ENCODE measurements at places on chromosomes 12 and 14.

DNA sequence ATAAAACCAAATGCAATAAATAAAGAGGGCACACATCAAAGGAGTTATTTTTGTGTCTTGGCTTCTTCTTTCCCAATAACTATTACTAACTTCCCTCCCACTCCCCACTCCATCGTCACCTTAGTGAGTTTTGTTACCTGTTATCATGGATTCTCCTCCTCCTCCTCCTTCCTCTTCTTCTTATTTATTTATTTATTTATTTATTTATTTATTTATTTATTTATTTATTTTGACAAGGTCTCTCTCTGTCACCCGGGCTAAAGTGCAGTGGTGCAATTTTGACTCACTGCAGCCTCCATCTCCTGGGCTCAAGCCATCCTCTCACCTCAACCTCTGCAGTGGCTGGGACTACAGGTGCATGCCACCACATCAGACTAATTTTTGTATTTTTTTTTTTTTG is 26.4 kb downstream of the WIF1 start:
- DNase-seq: no peak

DNA sequence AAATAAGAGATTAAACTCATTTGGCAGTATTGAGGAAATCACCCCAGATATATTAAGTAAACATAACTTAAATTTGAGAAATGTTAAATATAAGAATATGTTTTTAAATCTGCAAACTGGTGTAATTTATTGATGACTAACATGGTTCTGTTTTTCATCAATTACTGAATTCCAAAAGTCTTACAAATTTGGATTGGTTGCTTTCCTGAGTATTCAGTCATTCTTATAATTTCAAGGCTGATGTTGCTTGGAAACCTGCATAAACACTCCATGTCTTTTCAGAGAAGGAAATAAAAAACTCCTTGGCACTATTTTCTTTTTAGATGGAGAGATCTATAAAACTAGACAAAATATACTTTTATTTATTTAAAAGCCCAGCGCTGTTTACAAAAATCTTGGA is 71.7 kb downstream of the NOVA1 start:
- DNase-seq: peak; percentile 63

GRCh38 chr12:93180566-93180965 is 197.2 kb upstream of the NUDT4 start:
- DNase-seq: no peak

GRCh38 chr12:16920451-16920850 is 314.5 kb upstream of the LMO3 start:
- DNase-seq: no peak

GRCh38 chr12:104928036-104928745 is 29.9 kb downstream of the SLC41A2 start:
- peak; percentile 40 for DNase-seq

DNA sequence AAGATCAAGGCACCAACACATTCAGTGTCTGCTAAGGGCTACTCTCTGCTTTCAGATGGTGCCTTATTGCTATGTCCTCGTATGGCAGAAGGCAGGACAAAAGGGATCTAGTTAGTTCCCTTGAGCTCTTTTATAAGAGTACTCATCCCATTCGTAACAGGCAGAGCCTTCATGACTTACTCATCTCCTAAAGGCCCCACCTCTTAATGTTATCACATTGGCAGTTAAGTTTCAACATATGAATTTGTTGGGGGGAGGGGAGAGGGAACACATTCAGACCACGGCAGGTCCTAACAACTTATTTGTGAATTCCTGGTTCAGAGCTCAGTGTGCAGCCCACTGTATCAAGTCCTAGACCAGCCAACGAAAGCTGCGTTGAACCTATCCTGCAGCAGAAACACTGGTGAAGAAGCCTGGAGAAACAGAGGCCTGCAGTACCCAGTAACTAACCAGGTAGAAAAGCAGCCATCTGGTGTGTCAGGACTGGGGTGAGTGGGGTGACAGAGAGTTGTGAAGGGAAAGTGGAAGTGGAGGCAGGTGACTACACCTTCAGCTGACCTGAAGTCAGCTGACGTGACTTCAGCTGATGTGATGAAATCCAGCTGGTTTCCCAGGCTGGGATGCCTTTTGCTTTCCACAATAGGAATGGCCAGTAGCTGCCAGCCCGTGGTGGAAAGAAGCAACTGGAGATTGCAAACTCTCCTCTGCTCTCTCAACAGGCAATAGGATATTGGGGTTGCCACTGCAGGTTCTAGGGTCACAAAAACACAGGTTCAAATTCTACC is 101.6 kb upstream of the PLXNC1 start:
- DNase-seq: no peak

DNA sequence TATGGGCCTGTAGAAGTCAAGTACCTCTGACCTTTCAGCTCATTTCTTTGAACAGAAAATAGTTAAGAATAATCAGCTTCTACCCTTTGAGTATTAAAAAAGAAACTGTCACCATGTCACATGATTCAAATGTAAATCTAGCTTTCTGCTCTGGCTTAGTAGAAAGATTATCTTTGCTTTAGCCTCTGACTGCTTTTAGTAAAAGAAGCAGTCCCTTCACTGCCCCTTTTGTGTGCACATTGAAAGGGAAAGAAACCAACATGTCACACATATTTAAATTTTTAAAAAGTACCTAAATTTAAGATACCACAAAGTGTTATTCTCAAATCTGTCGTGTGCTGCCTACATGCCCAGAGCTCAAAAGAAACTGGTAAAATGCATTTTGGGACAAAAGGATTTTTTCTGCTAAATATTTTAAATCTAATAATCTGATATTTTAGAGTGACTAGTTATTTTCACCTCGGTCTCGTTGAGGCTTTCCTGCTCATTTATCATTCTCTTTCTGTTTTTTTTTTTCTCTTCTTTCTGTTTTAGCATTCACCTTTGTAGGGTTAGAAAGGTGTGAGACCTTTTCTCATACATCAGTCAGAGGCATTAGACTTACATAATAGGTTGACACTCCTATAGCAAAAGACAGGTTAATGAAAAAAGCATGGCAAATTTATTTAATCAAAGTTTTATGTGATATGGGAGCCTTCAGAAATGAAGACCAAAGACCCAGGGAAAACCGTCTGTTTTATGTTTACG is 41.3 kb downstream of the SLC16A7 start:
- no peak for DNase-seq

- DNase-seq: no peak
Observed at GRCh38 chr12:97047361-97047760, 140.3 kb downstream of the NEDD1 start.

GRCh38 chr12:60240891-60241290 is 645.1 kb downstream of the SLC16A7 start:
- DNase-seq: no peak

- DNase-seq: no peak
Observed at GRCh38 chr14:64159588-64159987, 134.6 kb downstream of the ESR2 start.

GRCh38 chr12:26119391-26119989 is 5.3 kb downstream of the BHLHE41 start:
- peak; percentile 74 for DNase-seq

- DNase-seq: no peak
Observed at GRCh38 chr14:23623962-23624361, 12.2 kb upstream of the DHRS2 start.

DNA sequence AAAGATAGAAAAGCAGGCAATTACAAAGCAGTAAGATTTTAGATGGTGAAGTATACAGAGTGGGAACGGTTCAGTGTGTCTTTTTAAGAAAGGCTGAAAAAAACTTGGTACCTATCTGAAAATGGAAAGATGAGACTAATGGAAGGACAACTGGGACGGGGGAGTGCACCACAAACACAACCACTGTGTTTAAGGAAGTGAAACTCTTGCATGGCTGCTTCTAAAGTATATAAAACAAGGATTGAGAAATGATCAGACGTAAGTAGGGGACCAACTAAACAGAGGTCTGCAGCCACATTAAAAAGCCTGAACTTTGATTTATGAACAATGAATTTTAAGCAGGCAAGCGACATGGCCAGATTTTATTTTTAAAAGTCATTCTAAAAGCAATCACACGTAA is 328.6 kb downstream of the MDGA2 start:
- no peak for DNase-seq

DNA sequence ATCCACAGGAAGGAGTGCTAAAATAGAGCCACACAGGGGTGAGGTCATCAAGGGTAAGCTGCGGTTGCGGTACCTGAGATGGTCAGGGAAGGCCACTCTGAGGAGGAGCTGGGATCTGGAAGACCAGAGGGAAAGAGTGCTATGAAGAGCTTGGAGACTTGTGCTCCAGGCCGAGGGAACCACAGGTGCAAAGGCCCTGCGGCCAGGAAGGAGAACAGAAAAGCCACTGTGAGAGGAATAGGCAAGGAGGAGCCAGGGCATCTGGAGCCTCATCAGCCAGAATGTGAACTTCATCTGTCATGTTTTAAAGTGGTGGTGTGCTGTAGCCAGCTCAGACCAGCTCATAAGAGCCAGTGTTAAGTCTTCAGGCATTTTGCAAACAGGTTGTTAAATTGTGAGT is 5.5 kb upstream of the CCDC197 start:
- no peak for DNase-seq

GRCh38 chr12:109281452-109281851 is 27.6 kb downstream of the FOXN4 start:
- DNase-seq: no peak

GRCh38 chr12:24500831-24501230 is 448.1 kb downstream of the BCAT1 start:
- DNase-seq: no peak

- peak; percentile 24 for DNase-seq
Observed at GRCh38 chr14:90883782-90884181, 67.6 kb upstream of the TTC7B start.

DNA sequence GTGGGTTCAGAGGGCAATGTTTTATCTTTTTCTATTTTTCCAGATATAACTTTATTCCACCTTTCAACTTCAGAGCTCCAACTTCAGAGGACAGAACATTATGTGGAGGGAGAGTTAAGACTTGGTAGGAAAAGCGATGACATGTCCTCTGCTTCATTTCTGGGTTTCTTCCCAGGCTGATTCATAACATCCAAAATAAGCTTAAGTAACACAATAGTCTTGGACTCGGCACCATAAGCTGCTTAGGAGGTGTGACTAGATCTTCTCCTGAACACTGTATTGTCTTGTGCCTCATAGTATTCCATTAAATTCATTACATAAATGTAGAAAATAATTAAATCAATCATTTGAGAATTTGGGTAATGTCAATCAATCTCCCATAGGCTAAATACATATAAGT is 95.5 kb upstream of the PDE3A start:
- peak; percentile 1 for DNase-seq

Measured in AG10803 (cell line).